GM04503 (cell line): ENCODE measurements at places on chromosomes 13 and 19.

DNA sequence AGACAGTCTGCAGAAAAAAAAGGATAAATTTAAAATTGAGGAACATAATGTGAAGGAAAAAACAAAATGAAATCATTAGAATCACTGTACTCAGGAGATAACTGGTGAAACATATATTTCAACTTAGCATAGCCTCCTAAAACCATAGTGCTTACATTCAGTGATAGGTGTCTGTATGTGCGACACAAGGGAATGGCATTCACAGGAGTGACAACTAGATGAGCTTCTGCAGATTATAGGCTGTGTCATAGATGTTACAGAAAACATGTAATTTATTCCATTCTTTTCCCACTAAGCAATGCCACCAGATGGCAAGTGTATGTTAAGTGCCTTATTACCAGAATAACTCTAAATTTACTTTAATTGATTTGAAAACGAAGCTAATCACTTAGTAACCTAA, 960.0 kb upstream of the PCDH20 start:
- no peak for DNase-seq

GRCh38 chr13:94947965-94948371, 235.6 kb upstream of the SOX21 start:
- no peak for DNase-seq

GRCh38 chr13:93847162-93847561, 620.6 kb downstream of the GPC6 start:
- DNase-seq = no peak

GRCh38 chr13:95783747-95784146, 106.8 kb downstream of the DNAJC3 start:
- no peak for DNase-seq

- DNase-seq = no peak
Observed at GRCh38 chr13:40987606-40988280, 31.4 kb downstream of the ELF1 start.

GRCh38 chr19:58009301-58009665, 6.7 kb upstream of the ZNF606 start:
- no peak for DNase-seq

DNA sequence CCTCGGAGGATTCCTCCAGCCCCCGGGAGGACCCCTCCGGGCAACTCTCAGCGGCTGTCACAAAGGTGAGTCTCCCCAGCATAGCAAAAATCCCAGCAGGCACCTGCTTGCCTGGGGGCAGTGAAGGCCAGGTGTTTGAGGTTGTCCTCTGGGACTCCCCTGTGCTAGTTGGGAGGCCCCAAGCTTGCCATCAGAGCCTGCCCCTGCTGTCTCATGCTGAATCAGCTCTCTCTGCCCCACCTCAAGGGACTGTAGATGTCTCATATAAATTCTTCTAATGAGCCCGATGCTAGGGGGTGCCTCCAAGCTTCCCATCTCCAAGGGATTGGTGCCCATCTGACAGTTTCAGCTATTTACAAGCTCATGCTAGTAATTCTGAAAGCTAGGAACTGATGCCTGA, 53.6 kb downstream of the NWD1 start:
- DNase-seq = no peak

- no peak for DNase-seq
Observed at GRCh38 chr19:47231215-47232054, 436 bp upstream of the BBC3 start.

DNA sequence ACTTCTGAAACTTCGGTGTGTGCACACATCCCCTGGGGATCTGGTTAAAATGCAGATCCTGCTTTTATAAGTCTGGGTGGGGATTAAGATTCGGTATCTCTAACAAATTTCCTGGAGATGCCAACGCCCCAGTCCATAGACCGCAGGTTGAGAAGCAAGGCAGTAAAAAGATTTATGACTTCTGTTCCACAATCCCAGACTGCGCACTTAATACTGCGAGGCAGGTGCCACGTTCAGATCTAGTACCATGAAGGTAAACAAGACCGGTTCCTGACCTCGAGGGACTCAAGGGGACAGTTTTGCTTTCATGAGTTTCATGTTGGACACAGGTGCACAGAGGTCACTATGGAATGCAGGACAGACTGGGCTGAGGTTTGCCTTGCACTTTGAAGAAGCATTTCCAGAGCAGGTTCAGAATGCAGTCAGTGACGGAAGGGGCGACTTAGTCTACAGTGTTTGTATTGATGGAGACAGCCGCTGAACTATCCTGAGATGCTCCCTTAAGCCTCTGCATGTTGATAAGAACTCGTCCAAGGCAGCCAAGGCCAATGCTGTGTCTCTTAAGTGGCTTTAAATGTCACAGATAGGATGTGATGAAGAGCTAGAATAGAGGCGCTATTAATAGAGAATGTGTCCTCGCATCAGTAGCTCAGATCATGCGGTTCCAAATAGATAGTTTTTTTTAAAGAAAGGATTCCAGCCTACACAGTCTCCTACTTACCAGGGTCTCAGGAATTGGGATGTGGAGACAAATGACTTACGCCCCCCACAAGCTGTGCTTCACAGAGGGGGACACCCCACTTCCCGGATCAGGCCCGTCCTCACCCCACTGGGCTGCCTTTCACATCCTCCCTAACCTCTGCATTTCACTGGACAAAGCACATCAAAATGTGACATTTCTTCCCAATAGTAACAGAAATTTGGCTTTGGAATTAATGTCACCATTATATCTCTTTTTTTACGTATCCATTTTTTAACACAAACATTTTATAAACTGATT, 97.1 kb upstream of the IRS2 start:
- no peak for DNase-seq

DNA sequence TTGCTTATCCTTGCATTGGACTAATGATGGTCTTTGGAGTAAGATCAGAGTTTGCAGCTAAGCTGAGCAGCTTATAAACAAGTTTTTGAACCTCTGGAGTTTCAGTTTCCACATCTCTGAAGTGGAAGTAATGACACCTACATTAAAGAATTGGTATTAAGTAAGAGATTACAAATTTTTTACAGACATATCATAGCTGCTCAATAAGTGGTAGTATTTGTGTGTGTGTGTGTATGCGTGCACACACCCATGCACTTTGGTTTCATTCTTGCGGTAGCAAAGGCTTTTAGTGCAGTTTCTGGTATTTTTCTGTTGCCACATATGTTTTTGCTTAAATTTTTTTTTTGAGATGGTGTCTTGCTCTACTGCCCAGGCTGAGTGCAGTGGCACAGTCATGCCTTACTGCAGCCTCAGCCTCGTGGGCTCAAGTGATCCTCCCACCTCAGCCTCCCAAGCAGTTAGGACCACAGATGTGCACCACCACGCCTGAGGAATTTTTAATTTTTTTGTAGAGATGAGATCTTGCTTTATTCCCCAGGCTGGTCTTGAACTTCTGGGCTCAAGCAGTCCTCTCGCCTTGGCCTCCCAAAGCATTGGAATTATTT, 4.5 kb downstream of the NAA16 start:
- no peak for DNase-seq

GRCh38 chr19:56896095-56896494, 55.6 kb upstream of the PEG3 start:
- no peak for DNase-seq

DNA sequence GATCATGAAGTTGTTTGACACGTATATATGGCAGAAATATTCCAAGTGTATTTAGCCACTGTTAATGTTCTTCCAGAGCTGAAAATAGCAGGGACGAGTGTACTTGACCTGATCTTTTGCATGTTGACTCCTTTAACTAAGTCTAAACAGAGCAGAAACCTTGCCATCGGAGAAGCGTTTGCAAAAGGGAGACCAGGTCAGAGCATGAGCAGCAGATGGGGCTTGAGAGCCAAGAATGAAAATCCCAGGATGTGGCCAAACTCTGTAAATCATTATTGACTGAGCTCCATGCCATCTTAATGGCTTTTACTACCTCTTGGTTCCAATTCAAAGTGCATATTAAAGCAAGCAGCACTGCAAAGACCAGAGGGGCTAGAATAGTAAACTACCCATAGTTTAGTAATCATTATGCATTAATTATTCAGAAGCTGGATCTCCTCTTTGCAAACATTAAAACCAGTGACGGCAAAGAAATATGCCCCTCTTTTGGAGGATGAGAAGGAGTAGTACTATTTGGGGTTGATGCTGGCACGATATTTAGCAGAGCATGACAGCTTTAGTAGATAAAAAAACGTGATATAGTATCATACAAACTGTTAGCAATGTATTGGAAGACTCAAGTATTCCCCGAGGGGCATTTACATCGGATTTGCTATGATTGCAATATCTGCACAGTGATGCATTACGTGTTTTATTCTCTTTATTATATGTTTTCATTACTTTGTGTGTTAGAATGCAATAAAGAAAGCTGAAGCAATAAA, 55.7 kb downstream of the FAM216B start:
- DNase-seq = no peak

- peak; percentile 81 for DNase-seq
Observed at GRCh38 chr19:13398780-13399726, 107.2 kb downstream of the CACNA1A start.

DNA sequence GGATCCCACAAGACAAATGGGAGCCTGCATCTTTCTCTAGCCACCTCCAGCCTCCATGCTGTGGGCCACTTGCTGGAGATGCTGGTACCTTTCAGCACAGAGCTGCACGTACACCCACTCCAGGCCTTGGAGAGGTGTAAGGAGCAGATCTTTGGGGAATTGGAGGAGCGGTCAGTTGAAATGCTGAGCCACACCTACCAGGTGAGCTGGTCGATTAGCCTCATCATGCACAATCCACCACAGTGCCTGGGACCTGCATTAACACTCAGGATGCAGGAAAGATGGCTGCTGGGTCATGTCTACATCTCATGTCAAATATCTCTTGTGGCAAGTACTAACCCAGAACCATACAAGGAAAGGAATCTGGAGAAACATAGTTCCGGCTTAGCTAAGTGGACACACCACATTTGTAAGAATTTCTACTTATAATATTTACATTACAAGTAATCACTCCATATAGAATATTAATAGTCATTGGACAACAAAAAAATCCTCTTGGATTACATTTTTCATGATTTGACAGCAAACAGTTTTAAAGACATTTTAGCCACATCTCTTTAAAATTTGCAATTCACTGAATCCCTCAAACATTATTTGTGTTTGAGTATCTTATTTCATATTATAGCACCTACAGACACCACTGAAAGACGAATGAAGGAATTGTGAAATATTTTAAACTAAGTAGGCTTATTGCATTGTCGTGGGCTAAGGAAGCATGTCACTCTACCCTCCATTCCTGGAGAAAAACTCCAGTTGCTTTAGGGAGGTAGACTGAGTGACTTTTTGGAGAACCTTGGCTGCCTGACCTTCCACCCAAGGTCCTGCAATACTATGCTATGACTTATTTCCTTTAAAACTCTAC, 21.8 kb upstream of the MBNL2 start:
- DNase-seq = no peak

DNA sequence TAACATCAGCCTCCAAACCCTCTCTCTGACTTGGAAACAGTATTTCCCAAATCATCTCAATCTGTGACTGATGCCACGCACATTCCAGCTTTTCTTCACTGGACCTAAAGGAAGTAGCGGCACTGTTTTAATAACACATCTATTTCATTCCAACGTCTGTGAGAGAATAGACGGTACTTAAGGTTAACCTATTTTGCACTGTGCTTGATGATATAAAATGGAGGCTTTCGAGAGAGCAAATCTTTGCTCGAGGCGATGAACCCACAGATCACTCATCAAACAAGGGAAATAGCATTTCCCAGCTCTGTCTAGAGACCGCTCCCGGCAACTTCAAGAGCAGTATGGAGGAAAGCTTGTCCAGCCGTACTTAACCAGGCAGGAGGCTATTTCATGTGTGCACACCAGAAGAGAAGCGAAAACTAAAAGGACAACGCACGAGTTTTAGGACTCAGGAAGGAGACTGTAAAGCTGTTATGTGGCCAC, 2.9 kb downstream of the UBL3 start:
- DNase-seq = no peak

DNA sequence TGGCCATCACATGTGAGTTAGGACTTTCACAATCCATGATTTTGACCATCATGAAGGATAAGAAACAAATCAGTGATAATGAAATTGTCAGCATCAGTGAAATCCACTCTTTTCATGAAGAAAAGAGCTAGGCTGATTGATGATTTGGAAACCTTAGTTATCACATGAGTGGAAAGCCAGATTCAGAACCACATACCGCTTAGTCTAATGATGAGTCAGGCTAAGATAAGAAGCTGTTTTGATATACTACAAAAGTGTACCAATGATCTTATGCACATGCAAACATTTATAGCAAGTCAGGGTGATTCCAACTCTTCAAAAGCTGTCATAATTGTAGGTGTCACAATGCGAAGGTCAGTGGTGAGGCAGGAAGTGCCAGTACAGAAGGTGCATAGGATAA, 519.3 kb downstream of the GPC6 start:
- no peak for DNase-seq

- DNase-seq = no peak
Observed at GRCh38 chr13:112143753-112144615, 77.0 kb downstream of the SOX1 start.

DNA sequence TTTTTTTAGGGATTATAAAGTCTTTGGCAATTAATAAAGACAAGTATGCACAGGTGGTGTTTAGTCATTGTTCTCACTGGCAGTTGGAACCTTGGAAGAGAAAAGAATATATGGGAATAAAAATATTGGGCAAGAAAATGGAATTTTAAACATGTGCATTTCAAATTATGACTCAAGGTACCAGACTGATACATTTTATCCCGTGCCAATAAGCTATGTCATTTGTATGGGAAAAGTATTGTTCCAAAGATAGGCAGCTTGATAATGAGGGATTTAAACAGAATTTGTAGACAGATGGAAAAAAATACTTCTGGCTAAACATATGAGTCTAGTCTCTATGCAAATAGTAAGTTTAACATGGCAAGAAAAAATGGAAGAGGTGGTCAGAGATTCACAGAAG, 169.5 kb upstream of the UFM1 start:
- peak; percentile 17 for DNase-seq

- no peak for DNase-seq
Observed at GRCh38 chr19:19627621-19628500, at the start of gene LPAR2. LPAR2 (minus strand) TSS chr19:19628220; CDS start chr19:19627275, 945 bp downstream.

- DNase-seq = no peak
Observed at GRCh38 chr13:93467175-93467574, 240.6 kb downstream of the GPC6 start.

DNA sequence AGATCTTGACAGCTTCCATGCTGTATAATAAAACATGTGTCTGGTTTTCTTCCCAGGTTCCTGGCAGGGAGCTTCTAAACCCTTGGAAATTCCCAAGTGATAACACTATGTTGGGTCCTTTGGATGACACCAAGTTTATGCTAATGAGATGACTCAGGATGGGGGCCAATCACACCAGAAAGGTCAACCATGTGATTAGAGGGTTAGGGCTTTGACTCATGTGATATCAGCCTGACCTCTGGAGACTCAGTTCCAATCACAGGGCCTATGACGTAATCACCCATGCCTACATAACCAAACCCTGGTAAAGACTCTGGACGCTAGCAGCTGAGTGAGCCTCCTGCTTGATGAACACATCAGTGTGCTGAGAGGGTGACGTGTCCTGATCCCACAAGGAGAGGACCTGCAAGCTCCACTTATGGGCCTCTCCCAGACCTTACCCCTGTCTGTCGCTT, 203.6 kb downstream of the DCLK1 start:
- DNase-seq = peak; percentile 70

DNA sequence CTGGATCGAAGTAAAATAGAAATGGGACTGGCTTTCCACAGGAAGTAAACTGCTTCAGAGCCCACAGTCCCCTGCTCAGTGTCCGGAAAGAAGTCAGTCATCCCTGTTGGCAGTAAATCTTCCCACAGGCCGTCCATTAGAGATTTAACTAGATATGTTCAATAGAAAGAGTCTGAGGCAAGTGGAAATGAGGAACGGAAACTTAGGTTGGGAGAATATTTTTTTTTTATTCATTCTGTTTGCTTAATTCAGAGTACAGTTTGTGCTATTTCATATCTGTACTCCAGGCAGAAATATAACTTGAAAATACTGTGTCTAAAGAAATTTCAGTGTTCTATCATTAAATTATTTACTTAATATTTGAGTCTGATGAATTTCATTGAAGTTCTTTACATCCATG, 22.7 kb downstream of the SLC25A15 start:
- no peak for DNase-seq
